HS-27A (cell line): ENCODE measurements at places on chromosomes 12 and 14.

GRCh38 chr14:104518659-104519350 lies 60.8 kb upstream of the C14orf180 start:
- DNase-seq = no peak

DNA sequence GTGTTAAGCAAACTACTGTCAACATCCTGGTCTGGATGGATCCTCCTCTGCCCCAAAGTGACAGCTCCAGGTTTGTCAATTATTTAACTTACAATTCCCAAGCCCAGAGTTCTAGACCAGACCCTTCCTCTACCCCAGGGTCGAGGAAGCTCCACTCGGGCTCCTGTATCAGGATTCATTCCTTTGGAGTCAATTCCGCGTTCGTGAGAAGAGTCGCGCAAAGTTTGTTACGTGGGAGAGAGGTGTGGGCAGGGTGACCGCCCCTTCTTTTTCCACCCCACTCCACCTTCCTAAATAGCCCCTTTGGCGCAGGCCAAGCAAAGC lies 479 bp downstream of the SEL1L start:
- no peak for DNase-seq

GRCh38 chr12:1646569-1647284 lies 17.7 kb downstream of the WNT5B start:
- DNase-seq = no peak

DNA sequence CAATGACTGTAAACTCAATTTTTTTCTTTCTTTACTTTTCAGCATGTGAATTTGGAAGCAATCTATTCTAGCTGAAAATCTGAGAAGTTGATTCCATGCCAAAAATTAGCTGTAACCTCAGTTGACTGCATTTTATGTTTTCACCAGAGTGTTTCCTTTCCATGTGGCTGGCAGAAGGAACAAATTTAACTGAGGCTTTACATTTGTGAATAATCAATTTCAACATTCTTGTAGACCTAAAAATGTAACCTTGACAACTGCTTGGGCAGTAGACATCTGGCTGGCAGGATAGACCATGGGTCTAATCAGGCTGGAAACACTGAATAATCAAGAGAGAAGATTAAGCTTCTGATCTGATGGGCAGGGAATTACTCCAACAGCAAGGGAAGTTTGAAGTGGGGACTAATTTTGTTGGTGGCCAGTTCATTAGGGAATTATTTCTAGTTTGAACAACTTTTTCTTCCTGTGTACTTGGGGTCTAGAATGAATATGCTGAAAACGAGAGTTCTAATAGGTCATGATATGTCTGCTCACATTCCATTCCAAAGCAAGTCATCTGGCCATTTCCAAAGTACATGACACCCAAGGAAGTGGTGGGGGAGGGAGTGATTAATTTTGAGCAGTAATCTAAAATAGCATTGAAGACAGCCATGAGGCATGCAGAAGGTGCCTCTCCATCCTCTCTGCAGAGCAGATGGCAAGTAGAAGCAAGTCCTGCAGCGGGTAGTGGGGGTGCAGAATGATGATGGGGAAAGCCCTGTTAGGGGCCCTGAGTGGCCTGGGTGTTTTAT lies 68.2 kb downstream of the ATP23 start:
- no peak for DNase-seq

GRCh38 chr14:95123891-95124579 lies 33.3 kb downstream of the DICER1 start:
- no peak for DNase-seq

- DNase-seq = no peak
Observed at GRCh38 chr14:72451054-72451972, 442.6 kb downstream of the DPF3 start.

- DNase-seq = no peak
Observed at GRCh38 chr14:24513009-24513408, 4.9 kb upstream of the CMA1 start.

GRCh38 chr12:113766879-113767878 lies 198.9 kb downstream of the RBM19 start:
- DNase-seq = peak; percentile 75

DNA sequence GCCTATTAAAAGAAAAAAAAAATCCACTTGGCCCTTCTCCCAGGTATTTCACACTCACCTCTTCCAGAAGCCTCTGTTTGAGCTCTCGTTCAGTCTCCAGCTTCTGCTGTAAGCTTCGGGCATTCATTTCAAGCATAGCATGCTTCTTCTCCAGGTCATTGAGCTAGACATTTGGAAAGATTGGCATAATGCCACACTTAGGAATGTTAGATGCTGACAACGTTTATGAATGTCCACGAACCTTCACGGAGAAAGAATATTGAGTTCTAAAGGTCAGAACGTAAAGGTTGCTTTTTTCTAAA lies 60.5 kb downstream of the PRKAB1 start:
- DNase-seq = no peak

- DNase-seq = no peak
Observed at GRCh38 chr12:121811434-121812319, 7.9 kb downstream of the SETD1B start.

DNA sequence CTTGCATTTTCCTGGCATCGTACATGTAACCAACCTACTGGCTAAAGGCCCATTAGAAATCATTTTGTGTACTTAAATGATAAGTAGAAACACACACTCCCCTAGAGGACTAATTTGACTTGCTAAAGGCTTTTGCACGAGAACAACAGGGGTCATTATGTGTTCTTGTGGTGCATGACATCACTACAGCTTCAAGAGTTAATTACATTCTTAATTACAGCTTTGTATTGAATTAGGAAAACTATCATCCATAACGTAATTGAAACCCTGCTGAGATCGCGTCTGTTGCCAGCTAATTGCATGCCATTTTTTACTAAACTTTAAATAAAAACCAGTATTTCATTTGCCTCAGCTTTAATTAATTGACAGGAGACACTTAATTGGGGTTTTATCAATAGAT lies 51.4 kb downstream of the TMEM132C start:
- DNase-seq = no peak

DNA sequence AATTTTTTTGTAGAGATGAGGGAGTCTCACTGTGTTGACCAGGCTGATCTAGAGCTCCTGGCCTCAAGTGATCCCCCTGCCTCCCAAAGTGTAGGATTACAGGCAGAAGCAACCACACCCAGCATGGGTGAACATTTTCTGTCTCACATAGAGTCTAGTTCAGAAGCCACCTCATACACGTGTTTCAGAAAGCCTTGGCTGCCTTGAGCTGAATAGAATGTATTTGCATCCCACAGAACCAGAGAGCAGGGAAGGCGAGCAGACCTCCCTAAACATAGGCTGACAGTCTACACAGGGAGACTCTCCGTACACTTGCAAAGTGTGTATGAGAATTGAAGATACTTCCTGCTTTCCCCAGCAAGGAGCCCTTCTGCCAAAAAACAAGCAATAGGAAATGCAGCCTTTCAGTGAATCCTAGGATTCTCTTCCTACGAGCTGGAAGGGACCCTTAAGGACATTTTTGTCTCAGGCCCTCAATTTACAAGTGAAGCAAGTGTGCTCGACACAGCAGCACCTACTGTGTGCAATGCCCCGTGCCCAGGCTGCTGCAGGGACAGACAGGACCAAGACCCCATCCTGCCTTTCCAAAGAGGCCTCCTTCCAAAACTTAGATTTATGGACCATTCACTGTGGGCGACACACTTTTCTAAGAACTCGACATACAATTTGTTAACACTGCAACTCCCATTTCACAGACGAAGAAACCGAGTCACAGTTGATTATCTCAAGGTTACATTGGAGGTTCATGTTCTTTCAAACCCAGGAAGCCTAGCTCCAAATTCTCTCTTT lies 11.2 kb downstream of the NUAK1 start:
- DNase-seq = no peak

DNA sequence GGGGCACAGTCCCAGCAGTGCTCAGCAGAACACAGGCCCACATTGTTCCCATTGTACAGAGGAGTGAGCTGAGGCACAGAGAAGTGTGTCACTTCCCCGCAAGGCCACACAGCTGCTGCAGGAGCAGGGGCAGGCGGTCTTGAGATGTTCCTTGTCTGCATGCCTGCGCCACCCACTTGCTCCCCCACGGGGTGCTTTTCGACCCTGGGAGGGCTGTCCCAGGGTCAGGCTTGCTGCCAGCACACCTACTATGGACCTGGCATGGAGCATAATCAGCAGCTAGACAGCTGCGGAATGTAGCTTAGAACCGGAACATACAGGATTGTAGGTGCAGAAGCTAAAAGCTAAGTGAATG lies 7.8 kb upstream of the EP400 start:
- no peak for DNase-seq

DNA sequence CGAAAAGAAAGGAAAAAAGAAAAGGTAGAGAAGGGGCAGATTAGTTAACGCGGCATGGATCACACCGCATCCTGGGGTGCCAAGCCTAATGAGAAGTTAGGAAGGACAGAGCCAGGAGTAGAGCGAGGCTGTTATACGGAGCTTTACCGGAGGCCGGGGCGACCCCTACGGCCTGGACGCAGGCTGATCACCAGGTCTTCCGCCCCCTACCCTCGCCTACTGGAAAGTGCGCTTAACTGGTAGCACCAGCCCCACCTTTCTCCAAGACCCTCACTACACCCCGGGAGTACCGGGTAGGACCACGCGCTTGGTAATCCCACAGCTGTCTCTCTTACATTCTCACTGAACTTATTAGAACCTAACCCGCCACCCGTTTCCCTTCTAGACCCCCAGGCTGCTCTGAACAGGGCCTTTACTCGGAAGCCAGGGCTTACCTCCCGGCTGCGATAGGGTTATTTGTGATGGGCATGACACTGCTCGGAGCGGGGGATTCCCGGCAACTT lies 33.8 kb downstream of the WBP11 start:
- no peak for DNase-seq
